Hippocampal formation (tissue), 2 donors: ENCODE measurements at places on chromosomes 4 and X.

DNA sequence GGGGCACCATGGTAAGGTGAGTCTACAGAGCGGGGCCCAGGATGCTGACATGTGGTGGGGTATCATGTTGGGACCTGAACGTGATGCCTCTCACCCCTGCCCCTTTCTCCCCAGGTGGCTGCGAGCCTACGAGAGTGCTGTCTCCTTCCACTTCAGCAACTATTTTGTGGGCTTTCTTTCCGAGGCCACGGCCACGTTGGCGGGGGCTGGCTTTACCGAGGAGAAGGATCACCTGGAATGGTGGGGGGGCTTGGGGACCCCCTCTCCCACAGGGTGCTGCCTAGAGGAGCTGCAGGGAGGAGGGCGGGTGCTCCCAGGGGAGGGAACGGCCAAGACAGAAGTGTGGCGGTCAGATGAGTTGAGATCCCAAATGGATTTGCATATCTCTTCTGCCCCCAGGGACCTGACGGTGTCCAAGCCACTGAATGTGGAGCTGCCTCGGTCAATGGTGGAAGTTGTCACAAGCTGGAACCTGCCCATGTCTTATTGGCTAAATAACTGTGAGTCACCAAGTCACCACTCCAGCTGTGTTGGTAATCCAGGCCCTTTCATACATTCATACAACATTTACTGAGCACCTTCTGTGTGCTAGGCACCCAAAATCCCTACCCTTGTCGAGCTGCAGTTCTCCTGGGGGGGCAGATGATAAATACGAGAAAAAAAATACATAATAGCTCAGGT lies 5.5 kb downstream of the PORCN start:
- DNase-seq: no peak

- DNase-seq: no peak
These were observed 87.0 kb upstream of the SPOCK3 start for GRCh38 chr4:167321299-167321698.

DNA sequence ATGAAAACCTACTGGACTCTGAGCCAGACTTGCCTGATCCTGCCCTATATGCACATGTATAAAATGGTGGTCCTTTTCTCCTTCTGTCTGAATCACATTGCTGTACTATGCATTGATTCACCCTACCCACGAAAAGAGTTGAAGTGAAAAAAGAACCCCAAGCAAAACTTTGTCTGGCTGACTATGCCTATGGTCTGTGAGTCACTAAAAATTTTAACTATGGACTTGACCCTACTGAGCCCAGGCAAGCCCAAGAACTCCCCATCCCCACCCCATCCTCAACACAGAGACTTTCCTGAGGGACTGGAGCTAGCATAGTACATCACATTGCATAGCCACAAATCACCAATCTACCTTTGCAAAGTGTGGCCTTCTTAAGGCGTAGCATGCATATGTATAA lies 116.6 kb upstream of the TENM3 start:
- no peak for DNase-seq

DNA sequence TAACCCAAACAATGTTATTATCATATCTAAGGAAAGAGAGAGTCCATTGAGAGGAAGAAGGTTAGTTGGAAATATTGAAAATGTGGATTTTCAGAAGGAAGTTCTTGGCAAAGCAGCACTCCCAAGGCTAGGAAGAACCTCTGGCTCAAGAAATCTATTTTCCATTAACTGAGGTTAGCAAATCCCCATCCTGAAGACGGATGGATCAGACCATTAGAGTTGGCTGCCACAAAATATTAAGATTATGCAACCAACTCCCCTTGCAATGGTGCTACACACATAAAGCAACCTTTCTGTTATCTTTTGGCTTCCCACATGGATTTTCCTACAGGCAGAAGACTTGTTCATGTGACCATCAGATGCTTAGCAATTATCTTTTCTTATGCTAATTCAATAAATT lies 96.3 kb downstream of the COL4A6 start:
- no peak for DNase-seq

DNA sequence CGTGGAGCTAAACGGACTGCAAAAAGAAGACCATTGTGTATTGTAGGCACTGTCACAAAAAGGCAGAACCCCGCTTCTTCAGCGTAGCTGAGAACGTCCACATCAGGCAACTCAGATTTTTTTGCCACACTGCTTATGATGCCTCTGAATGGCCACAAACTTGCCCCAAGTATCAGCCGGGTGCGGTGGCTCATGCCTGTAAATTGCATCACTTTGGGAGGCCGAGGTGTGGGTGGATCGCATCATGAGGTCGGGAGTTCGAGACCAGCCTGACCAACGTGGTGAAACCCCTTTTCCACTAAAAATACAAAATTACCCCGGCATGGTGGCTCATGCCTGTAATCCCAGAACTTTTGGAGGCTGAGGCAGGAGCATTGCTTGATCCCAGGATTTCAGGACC lies 14.9 kb upstream of the IL3RA start:
- no peak for DNase-seq

GRCh38 chr4:5928274-5928673 lies 35.4 kb upstream of the CRMP1 start:
- DNase-seq: no peak

- no peak for DNase-seq
These were observed 209.4 kb upstream of the NEIL3 start for GRCh38 chr4:177100307-177100706.

- peak; percentile 17 for DNase-seq
These were observed 12.7 kb downstream of the TKTL1 start for GRCh38 chrX:154308108-154308946.

DNA sequence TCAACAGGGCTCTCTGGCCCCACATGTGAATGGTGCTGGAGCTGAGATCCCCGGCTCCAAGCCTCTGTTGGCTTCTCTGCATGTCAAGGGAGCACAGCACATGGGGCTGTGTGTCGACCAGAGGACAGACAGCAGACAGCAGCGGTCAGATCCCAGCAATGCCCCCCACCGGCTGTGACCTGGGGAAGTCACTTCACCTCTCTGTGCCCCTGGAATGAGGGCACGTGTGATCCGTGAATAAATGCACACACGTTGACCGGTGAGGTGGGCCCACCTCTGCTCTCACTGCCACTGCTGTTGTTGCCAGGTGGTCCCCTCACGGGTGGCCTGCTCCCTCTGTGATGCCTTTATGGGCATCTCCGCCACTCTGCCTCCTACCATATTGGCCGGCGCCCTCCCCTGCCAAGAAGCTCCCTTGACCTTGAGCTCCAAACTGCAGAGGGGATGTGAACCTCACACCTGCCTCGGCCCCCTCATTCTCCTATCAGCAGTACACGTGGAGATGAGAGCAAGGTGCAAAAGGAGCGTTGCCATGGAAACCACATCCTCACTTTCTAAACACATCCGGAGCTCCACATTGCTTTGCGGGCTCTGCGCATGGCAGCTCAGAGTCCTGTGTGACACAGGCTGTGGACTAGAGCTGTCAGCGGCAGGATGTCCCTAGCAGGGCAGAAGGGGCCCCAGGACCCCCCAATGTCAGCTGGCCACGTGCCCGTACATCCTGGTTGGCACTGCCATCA lies 75.4 kb downstream of the ABLIM2 start:
- DNase-seq: no peak

GRCh38 chrX:19990151-19990555 lies 708 bp downstream of the BCLAF3 start:
- DNase-seq: no peak

DNA sequence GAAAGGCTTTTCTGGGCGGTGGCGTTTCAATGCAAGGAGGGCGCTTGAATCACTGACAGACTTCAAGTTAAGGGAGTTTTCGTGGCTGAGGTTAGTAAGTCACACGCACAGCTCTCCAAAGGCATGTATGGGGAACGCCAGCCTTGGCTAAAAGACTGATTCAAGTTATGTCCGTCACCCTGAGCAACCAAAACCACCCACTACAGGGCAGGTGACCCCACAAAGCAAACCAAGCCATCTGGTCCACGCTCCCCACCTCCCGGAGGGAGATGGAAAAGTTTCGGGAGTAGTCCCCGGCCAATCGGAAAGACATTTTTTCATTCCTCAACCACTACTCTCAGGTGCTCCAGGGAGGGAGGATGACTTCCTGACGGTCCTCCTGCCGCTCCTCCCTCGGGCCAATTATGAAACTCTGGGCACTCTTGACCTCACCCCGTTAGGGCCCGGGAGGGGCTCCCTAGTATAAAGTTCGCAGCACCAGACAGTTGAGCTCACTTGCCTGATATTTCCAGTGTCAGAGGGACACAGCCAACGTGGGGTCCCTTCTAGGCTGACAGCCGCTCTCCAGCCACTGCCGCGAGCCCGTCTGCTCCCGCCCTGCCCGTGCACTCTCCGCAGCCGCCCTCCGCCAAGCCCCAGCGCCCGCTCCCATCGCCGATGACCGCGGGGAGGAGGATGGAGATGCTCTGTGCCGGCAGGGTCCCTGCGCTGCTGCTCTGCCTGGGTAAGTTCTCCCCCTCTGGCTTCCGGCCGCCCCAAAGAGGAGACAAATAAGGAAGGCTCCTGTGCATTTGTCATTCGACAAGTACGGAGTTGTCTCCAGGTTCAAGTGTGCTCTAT lies at the start of gene EREG:
TSS of gene EREG (plus strand) at position 494 of the 840 bp plus-strand sequence. CDS start at position 658, 164 bp downstream.
- no peak for DNase-seq

DNA sequence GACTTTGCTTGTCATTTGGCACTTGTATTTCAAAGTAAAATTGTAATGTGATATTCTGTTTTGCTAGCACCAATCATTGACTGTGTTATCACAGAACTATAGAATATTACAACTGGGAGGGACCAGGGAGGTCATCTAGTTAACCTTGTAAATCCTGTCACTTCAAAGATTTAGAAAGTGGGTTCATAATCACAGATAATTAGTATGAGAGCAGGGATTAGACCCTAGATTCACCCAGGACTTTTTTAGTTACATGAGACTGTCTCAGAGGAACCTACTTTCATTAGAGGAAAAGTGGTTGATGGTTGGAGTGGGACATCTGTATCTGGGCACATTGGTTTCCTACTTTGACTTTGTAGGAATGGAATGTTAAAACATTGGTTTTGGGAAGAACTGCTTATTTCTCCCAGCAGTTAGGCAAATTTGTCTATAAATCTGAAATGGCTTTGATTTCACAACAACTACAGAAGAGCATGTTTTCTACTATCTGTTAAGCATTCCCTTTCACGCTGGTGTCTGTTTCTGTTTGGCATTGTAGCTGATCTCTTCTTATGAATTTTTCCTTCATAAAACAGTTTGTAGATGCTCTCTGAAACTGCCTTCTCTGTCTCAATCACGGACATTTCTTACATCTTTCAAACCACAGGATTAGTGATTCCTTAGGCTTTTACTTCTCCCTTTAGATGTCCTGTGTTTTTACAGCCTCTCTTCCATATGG lies 144.1 kb downstream of the DIPK2B start:
- DNase-seq: no peak

DNA sequence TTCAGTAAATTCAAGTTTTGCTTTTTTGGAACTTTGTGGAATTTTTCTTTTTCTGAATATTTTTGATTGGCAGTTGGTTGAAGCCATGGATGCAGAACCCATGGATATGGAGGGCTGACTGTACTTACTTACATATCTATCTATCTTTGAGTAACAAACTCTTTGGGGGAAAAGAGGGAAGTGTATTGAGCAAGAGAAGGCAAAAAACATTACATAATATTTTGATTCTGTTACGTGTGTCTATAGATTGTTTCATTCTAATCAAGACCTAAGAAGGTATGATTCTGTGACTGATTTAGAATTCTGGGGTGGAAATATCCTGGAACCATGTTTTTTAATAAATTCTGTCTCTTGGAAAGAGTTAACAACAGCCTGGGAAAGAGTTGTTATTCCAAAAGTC lies 31.5 kb downstream of the GRSF1 start:
- no peak for DNase-seq

DNA sequence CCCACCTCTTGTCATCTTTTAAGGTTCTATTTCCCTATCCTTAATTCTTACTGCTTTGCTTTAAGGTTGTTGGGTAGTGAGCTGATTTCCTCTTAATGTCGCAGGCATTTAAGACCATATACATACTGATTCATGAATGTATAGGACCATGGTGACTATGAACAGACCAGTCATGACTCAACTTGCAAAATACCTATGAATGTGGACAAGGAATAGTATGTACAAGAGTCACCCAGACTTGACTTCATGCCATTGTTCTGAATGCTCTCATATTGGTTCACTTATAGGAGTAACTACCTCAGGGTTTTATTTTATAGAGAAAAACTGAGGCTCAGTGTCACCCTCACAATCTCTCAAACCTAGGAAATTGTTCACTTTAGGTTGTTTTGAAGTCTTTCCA lies 44.3 kb downstream of the CCNG2 start:
- DNase-seq: no peak

GRCh38 chr4:89598602-89599001 lies 238.4 kb downstream of the SNCA start:
- DNase-seq: no peak

DNA sequence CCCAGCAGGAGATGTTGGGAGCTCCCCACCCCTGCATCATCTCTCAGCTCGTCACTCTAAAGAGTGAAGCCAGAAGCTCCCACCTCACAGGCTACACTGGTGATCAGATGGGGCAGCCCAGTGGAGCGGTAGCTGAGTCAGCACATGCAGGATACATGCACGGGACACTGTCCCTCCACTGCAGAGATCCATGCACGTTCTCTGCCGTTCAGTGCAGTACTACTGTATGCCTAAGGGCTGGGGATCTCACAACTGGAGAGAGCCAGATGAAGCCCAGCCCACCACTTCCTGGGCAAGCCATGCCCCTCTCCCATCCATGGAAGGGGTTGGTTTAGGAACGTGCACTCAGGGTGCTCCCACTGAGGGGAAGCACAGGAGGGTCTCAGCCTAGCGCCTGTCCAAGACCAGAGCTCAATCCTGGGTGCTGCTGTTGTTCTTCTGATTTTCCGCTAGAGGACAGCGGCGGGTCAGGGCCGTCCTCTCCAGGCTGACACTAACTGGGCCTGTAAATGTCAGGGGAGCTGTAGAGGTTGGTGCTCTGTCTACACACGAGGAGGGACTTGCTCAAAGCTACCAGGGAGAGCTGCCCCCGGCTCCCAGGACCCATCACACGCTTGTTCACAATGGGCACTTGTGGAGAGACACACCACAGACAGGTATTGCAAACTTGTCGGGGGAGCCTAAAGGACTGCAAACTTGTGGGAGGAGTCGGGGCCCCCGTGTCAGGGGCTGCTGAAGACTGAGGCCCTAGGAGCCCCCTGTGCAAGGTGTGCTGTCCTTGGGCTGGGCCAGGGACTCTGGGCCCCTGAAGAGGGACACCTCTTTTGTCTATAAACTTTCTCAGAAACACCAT lies 18.2 kb upstream of the ABLIM2 start:
- DNase-seq: peak; percentile 15

DNA sequence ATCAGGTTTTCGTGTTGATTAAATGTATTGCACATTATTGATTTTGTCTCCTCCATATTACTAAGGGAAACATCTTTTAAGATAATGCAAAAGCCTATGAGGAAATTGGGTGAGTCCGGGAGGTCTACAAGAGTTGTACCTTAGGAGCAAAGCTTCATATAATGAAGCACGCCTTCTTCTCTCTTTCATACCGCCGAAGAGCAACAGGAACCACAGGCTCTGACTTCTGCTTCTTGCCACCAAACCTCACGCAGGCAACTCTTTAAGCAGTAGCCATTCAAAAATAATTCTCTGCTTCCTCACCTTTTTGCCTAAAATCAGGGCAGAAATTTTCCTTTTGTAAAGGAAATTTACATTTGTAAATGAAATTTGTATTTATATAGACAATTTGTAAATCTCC lies 139.6 kb downstream of the SPRY1 start:
- DNase-seq: no peak

- DNase-seq: no peak
These were observed 6.8 kb upstream of the G3BP2 start for GRCh38 chr4:75679876-75680575.
